Fibroblast of the aortic adventitia (primary cell): ENCODE measurements at places on chromosomes 12 and 14. TPM values are rescaled to one million over a fixed set of nuclear protein-coding genes. Genes with fewer than 3 reads are reported as not detected.

Gene DBX2
- 0.08 and 0.72 TPM in 2 replicates for total RNA-seq

Gene TAS2R43
- total RNA-seq = 1.3 and 2.3 TPM in 2 replicates

Gene MLEC
- total RNA-seq = 77.1 and 135 TPM in 2 replicates

Gene CCDC38
- not detected in 2 replicates for total RNA-seq

Gene IRAK3
- total RNA-seq = 20.0 and 21.4 TPM in 2 replicates

Gene FAM181A
- not detected in 2 replicates for total RNA-seq

Gene KRT82
- not detected in 2 replicates for total RNA-seq

Gene SERPINA4
- not detected in 2 replicates for total RNA-seq

GRCh38 chr12:55771736-55772135 is 28.8 kb downstream of the GDF11 start:
- DNase-seq = no peak

DNA sequence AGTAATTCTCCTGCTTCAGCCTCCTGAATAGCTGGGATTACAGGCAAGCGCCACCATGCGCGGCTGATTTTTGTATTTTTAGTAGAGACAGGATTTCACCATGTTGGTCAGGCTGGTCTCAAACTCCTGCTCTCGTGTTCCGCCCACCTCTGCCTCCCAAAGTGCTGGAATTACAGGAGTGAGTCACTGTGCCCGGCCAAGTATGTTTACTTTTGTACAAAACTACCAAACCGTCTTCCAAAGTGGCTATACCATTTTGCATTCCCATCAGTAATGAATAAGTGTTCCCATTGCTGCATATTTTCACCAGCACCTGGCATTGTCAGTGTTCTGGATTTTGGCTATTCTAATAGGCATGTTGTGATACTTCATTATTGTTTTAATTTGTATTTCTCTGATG is 8.4 kb upstream of the KRT6A start:
- no peak for DNase-seq

- DNase-seq = peak; percentile 4
Observed at GRCh38 chr14:29928117-29928640, 532 bp upstream of the PRKD1 start.

DNA sequence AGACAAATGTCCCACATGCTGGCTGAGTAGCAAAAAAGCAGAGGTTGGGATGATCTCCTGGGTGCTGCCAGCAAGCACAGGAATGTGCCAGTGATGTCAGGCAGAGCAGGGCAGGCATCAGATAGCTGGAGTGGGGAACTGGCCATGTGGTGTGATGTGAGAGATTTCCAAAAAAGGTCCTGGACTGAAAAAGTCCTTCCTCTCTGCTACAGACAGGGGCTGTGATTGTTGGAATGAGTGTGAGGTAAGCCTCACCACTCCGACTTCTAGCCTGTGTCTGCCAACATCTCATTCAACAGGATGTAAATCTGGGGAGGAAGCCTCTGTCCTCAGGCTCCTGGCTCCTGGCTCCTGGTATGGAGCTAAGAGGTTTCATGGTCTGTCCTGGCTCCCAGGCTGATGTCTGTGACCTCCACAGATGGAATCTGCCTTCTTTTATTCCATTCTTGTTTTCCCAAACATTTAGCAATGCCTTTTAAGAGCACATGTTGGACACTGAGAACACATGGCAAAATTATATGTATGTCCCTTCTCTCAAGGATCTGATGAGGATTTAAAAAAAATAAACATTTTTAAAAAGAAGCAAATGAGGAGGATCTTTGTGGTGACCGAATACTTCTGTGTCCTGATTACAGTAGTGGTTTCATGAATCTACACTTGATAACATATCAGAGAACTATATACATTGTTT is 50.1 kb upstream of the STK38L start:
- DNase-seq = peak; percentile 85

- DNase-seq = peak; percentile 78
Observed at GRCh38 chr12:89453121-89453978, 71.2 kb downstream of the GALNT4 start.

GRCh38 chr12:101722392-101722791 is 16.9 kb downstream of the SYCP3 start:
- DNase-seq = no peak

- peak; percentile 29 for DNase-seq
Observed at GRCh38 chr14:92922883-92923743, at the start of gene CHGA. TSS of gene CHGA (plus strand) at chr14:92923150. CDS start at chr14:92923360, 210 bp downstream.

DNA sequence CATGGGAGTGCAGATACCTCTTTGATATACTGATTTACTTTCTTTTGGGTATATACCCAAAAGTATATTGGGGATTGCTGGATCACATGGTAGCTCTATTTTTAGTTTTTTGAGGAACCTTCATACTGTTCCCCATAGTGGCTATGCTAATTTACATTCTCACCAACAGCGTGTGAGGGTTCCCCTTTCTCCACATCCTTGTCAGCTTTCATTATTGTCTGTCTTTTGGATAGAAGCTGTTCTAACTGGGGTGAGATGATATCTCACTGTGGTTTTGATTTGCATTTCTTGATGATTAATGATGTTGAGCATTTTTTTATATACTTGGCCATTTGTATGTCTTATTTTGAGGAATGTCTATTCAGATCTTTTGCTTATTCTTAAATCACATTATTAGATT is 44.1 kb upstream of the JDP2 start:
- no peak for DNase-seq

- DNase-seq = peak; percentile 43
Observed at GRCh38 chr14:103711516-103712431, 3.5 kb downstream of the XRCC3 start.

- no peak for DNase-seq
Observed at GRCh38 chr14:59246566-59246965, 58.1 kb downstream of the DAAM1 start.

- DNase-seq = no peak
Observed at GRCh38 chr12:102643879-102644575, 163.7 kb upstream of the IGF1 start.

DNA sequence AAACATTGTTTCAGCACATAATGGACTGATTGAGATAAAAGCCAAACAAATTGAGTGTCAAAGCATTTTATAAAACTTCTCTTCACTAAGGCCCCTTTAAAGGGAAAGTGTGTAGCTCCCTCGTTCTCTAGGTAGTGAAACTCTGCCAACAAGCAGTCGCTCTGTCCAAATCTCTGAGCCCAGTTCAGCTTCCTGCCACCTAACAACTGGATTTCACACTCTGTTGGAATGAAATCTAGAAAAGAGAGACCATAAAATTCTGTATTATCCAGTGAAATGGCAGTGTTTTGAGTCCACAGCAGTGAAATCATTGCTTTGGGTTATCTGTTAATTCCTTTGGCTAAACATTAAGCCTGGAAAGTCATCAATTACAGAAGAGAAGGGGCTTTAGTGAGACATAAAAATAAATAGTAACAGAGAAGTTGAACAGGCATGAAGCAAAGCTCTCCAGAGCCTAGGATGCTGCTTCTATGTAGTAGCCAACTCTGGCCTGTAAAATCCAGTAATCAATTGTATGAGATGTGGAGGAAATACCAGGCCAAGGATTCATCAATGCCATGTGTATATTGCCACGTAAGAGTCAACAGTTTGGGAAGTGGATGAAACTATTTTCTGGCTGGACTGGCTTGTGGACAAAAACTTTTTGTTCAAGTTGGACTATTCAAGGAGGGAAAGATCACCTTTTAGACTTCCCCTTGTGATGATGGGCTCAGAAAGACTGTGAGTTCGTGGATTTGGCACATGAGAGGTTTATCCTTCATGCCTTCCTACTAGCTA is 122.5 kb downstream of the WIF1 start:
- peak; percentile 12 for DNase-seq

GRCh38 chr12:106271575-106272505 is 24.0 kb upstream of the CKAP4 start:
- DNase-seq = no peak

DNA sequence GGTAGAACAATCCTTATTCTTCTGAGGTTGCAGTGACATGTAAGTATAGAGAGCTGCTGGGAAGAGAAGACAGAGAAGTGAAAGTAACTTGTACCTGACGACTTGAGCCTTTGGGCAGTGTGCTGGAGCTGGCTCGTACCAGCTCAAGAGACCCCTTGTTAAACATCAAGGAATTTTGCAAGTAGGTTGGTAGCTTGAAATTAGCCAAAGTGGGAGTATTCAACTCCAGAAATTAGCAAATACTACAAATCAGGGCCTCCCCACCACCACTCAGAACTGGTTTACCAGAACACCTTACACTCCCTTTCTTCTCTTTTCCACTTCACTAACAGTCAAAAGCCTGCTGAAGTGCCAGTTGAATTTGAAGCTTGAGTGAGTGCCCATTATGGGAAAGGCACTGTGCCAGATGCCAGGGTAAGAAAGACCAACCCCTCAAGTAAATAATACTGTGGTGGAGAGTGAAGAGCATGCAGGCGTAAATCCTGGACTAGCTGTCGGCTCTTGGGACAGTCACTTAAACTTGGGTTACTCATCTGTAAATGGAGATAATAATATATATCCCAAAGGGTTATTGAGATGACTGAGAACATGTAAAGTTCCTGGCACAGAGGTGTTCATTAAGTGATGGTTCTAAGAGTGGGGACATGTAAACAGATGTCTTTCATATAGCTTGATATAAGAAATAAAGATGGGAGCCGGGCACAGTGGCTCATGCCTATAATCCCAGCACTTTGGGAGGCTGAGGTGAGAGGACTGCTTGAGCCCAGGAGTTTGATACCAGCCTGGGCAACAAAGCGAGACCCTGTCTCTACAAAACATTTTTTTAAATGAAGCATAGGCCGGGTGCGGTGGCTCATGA is 27.0 kb upstream of the EID3 start:
- DNase-seq = no peak

DNA sequence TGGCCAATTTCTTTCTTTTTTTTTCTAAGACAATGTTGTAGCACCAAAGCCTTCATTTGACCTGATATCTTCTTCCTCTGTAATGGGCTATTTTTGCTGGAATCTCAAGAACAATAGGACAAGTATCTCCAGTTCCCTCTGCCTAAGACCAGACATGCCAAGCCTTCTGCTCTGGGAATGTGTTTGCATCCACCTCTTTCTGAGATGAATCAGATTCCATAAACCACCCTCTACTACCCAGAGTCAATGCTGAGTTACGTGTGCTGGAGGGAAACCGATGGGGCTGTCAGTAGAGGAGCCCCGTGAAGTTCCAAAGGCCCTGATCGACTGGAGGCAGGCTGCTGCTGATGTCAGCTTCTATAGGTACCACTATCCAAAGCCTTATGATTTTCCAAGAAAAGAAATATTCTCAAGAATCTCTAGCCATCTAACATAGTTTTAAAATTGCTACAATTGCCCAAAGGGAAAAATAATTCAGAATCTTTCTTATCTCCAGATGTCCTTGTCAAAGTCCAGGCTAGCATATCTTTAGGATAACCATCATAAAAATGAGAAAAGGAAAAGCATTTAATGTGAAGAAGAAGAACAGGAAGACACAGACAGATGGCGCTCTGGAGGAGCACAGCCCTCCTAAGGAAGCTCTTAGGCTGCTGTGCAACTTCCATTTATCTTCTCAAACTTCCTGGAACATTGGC is 101.9 kb downstream of the SLC8A3 start:
- DNase-seq = peak; percentile 65

DNA sequence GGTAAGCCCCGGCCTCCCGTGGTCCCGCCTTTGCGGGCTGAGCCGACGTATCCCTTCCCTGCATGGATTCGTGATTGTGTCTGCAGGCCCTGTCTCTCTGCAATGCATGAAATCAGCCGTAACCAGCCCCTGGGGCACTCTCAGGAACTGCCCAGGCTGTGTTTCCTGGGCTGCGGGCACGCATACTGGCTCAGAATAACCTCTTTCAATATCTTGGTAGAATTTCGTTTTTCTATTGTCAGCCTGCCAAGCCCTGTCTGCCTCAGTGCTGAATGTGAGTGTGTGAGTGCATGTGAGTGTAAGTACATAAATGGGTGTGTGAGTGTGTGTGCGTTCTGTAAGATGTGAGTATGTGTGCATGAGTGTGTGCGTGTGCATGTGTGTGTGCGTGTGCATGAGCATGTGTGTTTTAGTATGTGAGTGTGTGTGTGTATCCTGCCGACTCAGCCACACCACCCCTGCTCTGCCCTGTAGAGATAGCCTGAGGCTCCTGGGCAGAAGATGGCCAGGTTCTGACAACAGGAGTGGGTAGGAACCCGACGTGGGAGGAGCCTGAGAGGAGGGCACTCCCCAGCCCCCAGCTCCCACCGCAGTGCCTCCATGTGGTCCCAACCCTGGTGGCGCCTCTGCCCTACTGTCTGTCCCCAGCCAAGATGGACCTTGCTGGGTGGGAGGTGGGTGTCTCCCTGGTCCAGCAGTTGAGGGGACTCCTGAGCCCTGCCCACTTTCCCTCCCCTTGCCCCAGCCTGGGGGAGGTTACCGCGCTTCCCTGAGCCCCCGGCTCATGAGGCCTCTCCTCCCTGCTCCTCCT is 268.8 kb downstream of the ADGRD1 start:
- no peak for DNase-seq

GRCh38 chr12:57715786-57716185 is 21.9 kb downstream of the OS9 start:
- DNase-seq = no peak

- DNase-seq = peak; percentile 79
Observed at GRCh38 chr14:31449971-31450610, 7.2 kb downstream of the DTD2 start.

DNA sequence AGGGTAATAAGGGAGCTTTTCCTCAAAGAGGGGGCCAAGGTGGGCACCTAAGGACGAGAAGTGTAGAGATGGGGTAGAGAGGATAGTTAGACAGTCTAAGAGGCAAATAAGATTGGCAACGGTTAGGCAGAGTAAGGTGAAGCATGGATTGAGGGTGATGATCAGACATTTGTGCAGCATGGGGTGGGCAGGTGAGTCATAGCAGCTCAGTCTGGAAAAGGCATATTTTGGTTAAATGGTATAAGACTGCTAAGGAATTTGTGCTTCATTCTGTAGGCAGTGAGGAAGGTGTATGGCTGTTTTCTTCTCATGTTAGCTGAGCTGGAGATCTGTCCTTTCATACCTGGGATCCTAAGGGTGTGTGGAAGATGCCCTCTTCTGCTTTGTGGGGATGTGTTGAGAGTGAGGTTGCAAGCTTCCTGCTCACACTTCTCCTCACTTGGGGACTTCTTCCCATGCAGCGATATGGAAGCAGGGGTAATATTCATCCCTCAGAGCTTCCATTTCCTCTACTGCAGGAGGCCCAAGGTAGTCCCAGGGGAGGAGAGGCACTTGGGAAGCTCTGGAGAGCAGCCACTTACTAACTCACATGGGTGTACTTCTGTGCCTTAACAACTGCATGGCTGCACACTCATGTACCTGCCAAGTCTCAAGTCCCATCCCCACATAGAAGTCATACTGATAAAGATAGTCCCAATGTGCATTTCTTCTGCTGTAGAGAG is 28.9 kb downstream of the GSG1 start:
- DNase-seq = peak; percentile 57

DNA sequence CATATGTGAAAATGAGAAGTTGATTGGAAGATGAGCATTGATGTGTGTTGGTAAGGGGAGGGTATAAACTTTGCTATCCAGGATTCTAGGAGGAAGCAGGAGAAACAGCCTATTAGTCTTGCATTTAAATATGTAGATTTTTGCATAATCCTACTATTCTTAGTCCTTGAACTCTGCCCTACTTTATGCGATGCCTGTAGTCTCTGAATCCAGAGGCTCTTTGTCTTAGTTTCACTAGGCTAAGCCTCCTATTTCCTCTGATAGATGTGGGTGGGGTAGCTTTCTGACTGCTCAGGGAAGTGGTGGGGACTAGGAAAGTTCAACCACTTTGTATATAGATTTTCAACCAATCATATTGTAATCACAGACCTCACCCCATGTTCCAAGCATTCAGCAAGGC is 49.5 kb upstream of the KCNC2 start:
- no peak for DNase-seq
